ENCODE measurements at places on chromosomes 1 and 21. TPM values are rescaled to one million over a fixed set of nuclear protein-coding genes. Genes with fewer than 3 reads are reported as not detected.

The UBE2U gene
- not detected for total RNA-seq

- no peaks in the 10 kb centered on the region for H3K36me3 ChIP-seq
- H3K4me1 ChIP-seq, result no peaks in the 10 kb centered on the region
- H3K4me3 ChIP-seq, result no peak overlapping the region
- DNase-seq, result no peak
- peaks cover 11% of the 10 kb centered on the region for H3K27me3 ChIP-seq
Measured at GRCh38 chr1:178706432-178706831, 18.6 kb upstream of the RALGPS2 start.

DNA sequence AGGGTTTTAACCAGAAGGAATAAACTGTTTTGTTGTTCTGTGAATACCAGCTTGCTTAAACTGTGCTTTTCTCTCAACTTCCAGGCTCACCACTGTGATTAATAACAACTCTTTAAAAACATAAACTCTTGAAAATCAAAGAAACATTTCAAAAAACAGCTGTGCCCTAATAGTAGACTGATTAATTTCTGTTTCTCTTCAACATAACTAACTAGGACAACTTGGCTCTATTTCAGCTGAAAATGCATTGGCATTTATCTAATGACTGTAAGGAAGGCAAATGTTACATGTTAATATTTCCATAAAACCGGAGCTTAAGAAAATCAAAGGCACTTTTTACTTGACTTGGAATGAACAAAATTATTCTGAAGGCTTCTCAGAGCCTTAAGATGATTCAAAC is 656.1 kb upstream of the NEGR1 start:
- no peak overlapping the region for H3K27ac ChIP-seq
- no peaks in the 10 kb centered on the region for H3K4me1 ChIP-seq
- no peak for DNase-seq
- no peak overlapping the region for H3K4me3 ChIP-seq
- no peaks in the 10 kb centered on the region for H3K27me3 ChIP-seq

- H3K4me3 ChIP-seq, result no peak overlapping the region
- peaks cover 43% of the 10 kb centered on the region for H3K36me3 ChIP-seq
- no peaks in the 10 kb centered on the region for H3K27me3 ChIP-seq
Measured at GRCh38 chr1:21706151-21706835, 37.1 kb upstream of the RAP1GAP start.

GRCh38 chr1:170436928-170437327 is 95.0 kb upstream of the GORAB start:
- H3K4me1 ChIP-seq, result no peaks in the 10 kb centered on the region
- H3K4me3 ChIP-seq, result no peak overlapping the region
- H3K27me3 ChIP-seq, result no peaks in the 10 kb centered on the region
- H3K27ac ChIP-seq, result no peak overlapping the region
- no peak for DNase-seq

DNA sequence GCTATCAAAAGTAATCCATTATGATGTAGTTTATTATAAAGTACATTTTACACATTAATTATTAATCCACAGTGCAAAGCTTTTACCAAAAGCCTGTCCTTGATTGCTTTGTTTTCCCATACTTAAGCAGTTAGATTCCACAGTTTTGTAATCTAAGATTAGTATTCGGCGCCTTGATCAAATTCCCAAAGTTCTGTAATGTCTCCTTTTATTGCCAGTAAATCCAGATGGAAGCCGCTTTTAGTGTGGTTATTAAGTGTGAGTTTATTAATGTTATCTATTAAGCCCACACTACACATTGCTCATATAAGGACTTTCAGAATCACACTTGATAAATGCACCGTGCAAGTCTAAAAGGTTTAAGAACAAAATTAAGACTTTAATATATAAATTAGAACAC is 199.2 kb upstream of the PKN2 start:
- no peak for DNase-seq
- H3K27me3 ChIP-seq, result peaks cover 15% of the 10 kb centered on the region
- no peak overlapping the region for H3K27ac ChIP-seq
